ENCODE measurements at places on chromosomes 3 and 15. TPM values are rescaled to one million over a fixed set of nuclear protein-coding genes. Genes with fewer than 3 reads are reported as not detected.

Gene AGBL1
- total RNA-seq, result not detected

Gene MESD
- total RNA-seq, result 23.8 TPM

Gene ZBTB47
- total RNA-seq, result 0.55 TPM

Gene GPR156
- not detected for total RNA-seq

Gene HCLS1
- total RNA-seq, result 236 TPM

Gene SLC15A2
- total RNA-seq, result 3.0 TPM

Gene ISLR2
- not detected for total RNA-seq

Gene EFCAB12
- total RNA-seq, result 1.0 TPM

Gene KLHL40
- total RNA-seq, result not detected

Gene CD200
- 23.5 TPM for total RNA-seq

Gene CHST2
- 5.3 TPM for total RNA-seq

Gene B3GNT5
- 14.4 TPM for total RNA-seq

Gene FAM3D
- total RNA-seq, result not detected

Gene PFN2
- 3.2 TPM for total RNA-seq

Gene SMCO1
- not detected for total RNA-seq

Gene CCR4
- total RNA-seq, result 56.3 TPM

Gene SPINK8
- not detected for total RNA-seq

Gene HRG
- not detected for total RNA-seq

Gene SOX2
- total RNA-seq, result not detected

Gene RBSN
- 15.4 TPM for total RNA-seq

Gene SCAMP5
- total RNA-seq, result 0.31 TPM

Gene CADPS
- total RNA-seq, result not detected

Gene GASK1A
- total RNA-seq, result 0.12 TPM

Gene RAMAC
- 14.0 TPM for total RNA-seq

Gene ARL6IP5
- 93.1 TPM for total RNA-seq

Gene RHOV
- 0.14 TPM for total RNA-seq

Data from activated T-cell treated with anti-CD3 and anti-CD28 coated beads, Interleukin-2, amount 50 U/mL, for 72 hours (primary cell).